ENCODE measurements at places on chromosomes 5 and 9. TPM values are rescaled to one million over a fixed set of nuclear protein-coding genes. Genes with fewer than 3 reads are reported as not detected.

DNA sequence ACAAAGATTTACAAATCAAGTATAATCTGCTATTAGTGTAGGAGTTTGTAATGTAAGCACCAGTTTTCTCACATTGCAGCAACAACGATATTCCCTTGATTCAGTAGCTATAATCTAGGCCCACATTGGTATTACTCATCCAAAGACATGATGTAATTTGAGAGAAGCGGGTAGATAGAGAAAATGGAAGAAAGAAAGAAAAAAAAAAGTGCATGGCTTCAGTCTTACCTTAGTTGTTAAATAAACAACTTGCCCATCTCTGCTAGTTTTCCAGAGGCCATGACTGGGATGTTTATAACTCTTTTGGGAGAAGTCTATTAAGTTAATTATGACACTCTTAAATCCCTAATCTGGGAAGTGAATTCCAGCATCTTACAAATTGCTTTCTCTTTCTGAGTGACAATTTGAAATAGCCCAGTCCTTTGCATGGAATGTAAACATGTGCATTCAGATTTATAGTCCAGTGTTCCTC, 2.8 kb downstream of the MELK start:
- H3K27ac ChIP-seq: peak overlapping the region; percentile 83
- no peaks in the 10 kb centered on the region for H3K27me3 ChIP-seq
- no peak for DNase-seq
- H3K4me3 ChIP-seq: no peak overlapping the region
- H3K4me1 ChIP-seq: peaks cover 46% of the 10 kb centered on the region

The PTGES gene
- total RNA-seq: 5.6 TPM

DNA sequence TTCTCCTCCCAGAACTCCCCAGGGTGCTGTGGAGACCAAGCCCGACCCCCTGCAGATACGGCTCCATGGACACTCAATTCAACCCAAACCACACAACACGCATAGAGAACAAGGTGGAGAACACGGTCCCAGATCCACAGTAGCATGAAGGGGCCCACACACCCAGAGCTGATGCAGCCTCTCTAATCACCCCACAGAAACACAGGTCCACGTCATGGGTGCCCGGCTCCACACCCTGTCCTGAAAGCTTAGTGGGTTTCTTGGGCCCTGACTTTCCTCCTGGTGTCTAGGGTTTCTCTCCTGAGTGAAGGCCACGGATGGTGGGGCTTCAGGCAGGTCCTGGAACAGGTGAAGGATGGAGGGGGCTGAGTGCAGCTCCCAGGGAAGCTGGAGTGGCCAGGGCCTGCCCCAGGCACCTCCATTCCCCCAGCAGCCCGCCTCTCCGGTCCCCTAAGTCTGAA, 1.5 kb upstream of the SLC23A1 start:
- H3K27me3 ChIP-seq: no peaks in the 10 kb centered on the region
- no peak overlapping the region for H3K4me3 ChIP-seq
- peaks cover 40% of the 10 kb centered on the region for H3K4me1 ChIP-seq
- DNase-seq: no peak

DNA sequence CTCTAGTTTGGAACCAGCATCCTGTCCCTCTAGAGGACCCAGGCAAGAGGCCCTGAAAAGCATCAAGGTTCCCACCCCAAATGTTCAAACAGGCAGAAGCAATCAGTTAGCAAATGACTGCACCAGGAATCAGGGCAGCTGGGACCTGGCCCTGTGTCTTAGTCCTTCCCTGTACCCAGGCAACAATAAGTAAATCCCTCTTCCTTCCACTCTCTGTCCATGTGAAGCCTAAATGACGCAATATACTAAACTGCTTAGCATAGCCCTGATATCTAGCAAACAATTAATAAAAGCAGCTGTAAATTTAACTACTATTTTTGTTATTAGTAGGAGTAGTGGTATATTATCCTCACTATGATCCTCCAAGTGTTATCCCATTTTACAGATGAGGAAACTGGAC, 13.2 kb upstream of the ADRA1B start:
- no peak overlapping the region for H3K4me3 ChIP-seq
- no peak for DNase-seq
- no peaks in the 10 kb centered on the region for H3K4me1 ChIP-seq
- H3K36me3 ChIP-seq: no peaks in the 10 kb centered on the region
- H3K27me3 ChIP-seq: no peaks in the 10 kb centered on the region

GRCh38 chr5:6402939-6403338, 24.6 kb upstream of the MED10 start:
- 0 out of 2 replicates have a peak, but pooled peaks cover 1% of the 10 kb centered on the region for H3K27me3 ChIP-seq
- no peaks in the 10 kb centered on the region for H3K4me1 ChIP-seq
- no peak overlapping the region for H3K27ac ChIP-seq
- H3K36me3 ChIP-seq: no peaks in the 10 kb centered on the region
- no peak for DNase-seq
- H3K4me3 ChIP-seq: no peak overlapping the region

- H3K36me3 ChIP-seq: no peaks in the 10 kb centered on the region
- no peak overlapping the region for H3K27ac ChIP-seq
- no peaks in the 10 kb centered on the region for H3K4me1 ChIP-seq
- no peaks in the 10 kb centered on the region for H3K27me3 ChIP-seq
- H3K4me3 ChIP-seq: no peak overlapping the region
Observed at GRCh38 chr9:35859310-35859989, 10.8 kb downstream of the OR13J1 start.

The SPAG8 gene
- total RNA-seq: 0.29 TPM

- peaks cover 10% of the 10 kb centered on the region for H3K4me1 ChIP-seq
- no peak for DNase-seq
- H3K36me3 ChIP-seq: no peaks in the 10 kb centered on the region
- H3K27me3 ChIP-seq: no peaks in the 10 kb centered on the region
Observed at GRCh38 chr9:108056805-108057386, 567.3 kb upstream of the KLF4 start.

- H3K4me3 ChIP-seq: no peak overlapping the region
- no peaks in the 10 kb centered on the region for H3K4me1 ChIP-seq
- no peak overlapping the region for H3K27ac ChIP-seq
- no peaks in the 10 kb centered on the region for H3K27me3 ChIP-seq
- no peak for DNase-seq
- no peaks in the 10 kb centered on the region for H3K36me3 ChIP-seq
Observed at GRCh38 chr5:1545126-1545804, 21.5 kb upstream of the LPCAT1 start.

The FOXD4L6 gene
- not detected for total RNA-seq

The NAIP gene
- 6.6 TPM for total RNA-seq

- peak overlapping the region; percentile 45 for H3K27ac ChIP-seq
- H3K4me1 ChIP-seq: peaks cover 12% of the 10 kb centered on the region
- no peaks in the 10 kb centered on the region for H3K27me3 ChIP-seq
- no peak overlapping the region for H3K4me3 ChIP-seq
Observed at GRCh38 chr5:14186059-14186830, 43.1 kb downstream of the TRIO start.

DNA sequence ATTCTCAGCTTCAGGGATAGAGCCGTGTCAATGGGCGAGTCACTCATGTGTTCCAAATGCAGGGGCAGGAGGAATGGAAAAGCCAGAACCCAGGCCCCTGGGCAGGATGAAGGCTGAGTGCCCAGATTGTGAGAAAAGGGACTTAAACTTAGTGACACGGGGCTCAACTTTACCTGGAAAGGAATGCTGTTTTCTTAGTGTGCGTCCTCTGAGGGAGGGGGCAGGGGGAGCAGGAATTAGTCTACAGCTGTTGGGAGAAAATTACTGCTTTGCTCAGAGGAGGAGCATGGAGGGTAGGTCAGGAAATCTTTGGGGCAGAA, 14.6 kb downstream of the HK3 start:
- H3K27ac ChIP-seq: no peak overlapping the region
- no peak overlapping the region for H3K4me3 ChIP-seq
- H3K27me3 ChIP-seq: no peaks in the 10 kb centered on the region
- no peaks in the 10 kb centered on the region for H3K36me3 ChIP-seq
- DNase-seq: no peak

GRCh38 chr5:89396278-89396954, 513.4 kb upstream of the MEF2C start:
- DNase-seq: no peak
- no peaks in the 10 kb centered on the region for H3K4me1 ChIP-seq
- no peaks in the 10 kb centered on the region for H3K27me3 ChIP-seq
- H3K27ac ChIP-seq: no peak overlapping the region

The IFNA2 gene
- total RNA-seq: not detected

DNA sequence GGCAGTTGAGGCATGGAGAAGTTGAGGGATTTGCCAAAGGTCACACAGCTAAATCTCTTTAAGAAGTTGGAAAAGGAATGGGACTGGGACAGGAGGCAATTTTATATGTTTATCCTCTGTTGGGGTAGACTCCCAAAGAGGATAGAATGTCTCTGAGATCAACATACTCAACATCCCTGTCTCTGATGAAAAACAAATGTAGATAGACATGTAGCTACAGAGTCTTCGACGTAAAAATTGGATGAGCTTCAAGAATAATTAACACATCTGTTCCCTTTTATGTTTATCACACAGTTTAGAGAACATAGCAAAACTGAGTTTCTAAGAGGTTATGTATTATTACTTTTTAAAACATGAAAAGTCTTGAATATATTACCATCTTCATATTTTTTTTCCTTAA, 204.6 kb upstream of the CD180 start:
- peaks cover 14% of the 10 kb centered on the region for H3K4me1 ChIP-seq
- no peaks in the 10 kb centered on the region for H3K27me3 ChIP-seq
- no peak overlapping the region for H3K4me3 ChIP-seq
- H3K27ac ChIP-seq: no peak overlapping the region
- DNase-seq: no peak

DNA sequence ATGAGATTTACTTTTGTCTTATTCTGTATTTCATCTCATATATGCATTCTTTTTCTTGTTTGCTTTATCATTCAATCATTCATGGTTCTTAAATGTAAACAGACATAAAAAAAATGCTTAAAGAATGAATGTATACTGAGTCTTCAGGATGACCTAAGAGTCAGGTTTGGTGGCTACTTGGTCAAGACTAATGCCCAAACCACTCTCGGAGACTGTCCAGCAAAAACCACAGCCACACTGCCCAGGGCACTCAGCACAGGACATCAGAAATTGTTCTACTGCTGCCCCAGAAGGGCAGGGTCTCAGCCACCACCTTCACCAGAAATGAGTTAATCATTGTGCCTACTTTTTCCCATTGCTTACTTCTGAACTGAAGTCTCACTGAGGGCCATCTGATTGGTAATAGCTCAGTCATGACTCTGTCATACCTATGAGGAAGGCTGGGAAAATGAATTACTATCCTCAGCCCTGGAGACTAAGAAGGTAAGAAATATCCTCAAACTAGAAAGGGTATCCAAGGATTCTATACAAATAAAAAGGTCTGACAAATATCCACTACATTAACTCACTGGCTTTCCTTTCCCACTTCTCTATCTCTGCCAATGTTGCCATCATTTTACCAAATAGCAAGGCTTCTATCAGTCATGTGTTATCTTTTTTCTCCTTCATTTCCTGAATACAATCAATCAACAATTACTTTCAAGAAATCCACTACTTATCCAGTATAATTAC, 236.1 kb downstream of the CETN3 start:
- H3K36me3 ChIP-seq: no peaks in the 10 kb centered on the region
- H3K27me3 ChIP-seq: no peaks in the 10 kb centered on the region
- no peak for DNase-seq
- no peak overlapping the region for H3K4me3 ChIP-seq

The DCP2 gene
- 149 TPM for total RNA-seq

DNA sequence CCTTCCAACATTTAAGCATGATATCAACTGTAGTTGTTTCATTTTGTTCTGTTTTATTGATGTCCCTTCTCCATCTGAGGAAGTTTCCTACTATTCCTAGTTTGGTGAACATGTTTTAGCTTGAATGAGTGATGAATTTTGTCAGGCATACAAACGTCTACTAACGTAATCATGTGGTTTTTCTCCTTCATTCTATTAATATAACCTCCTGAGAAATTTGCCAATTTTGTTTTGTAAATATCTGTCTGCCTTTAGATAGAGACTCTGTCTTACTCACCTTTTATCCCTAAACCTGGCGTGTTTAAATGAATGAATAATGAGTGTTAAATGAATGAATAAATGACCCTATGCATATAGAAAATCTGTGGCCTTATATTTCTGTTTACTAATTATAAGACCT, 26.5 kb upstream of the NREP start:
- H3K27me3 ChIP-seq: no peaks in the 10 kb centered on the region
- no peaks in the 10 kb centered on the region for H3K4me1 ChIP-seq
- no peak overlapping the region for H3K27ac ChIP-seq
- DNase-seq: no peak
- no peaks in the 10 kb centered on the region for H3K36me3 ChIP-seq
- no peak overlapping the region for H3K4me3 ChIP-seq

DNA sequence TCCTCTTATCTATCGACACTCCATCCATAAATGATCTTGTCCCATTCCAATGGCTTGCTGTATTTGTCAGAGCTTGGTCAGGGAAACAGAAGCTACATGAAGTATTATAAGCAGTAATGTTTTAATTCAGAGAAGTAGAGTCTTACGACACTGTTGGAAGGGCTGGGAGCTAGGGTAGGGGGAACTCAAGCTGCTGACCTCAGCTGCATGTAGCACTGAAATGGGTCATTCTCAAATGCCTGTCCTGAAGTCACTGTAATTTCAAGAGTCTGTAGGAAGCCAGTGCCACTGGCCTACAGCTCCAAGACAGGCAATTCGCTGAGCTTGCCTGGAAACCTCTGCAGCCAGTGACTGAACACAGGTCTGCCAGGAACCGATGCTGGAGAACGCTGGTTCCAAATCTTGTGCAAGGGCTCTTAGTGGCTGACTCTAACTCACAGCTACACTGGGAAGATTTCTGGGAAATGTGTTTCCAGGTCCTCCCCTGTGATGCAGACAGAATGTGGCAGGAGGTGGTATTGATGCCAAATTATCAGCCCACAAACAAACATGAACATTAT, 532.4 kb downstream of the CCDC171 start:
- H3K36me3 ChIP-seq: no peaks in the 10 kb centered on the region
- no peak overlapping the region for H3K4me3 ChIP-seq
- H3K27ac ChIP-seq: no peak overlapping the region
- H3K27me3 ChIP-seq: no peaks in the 10 kb centered on the region

DNA sequence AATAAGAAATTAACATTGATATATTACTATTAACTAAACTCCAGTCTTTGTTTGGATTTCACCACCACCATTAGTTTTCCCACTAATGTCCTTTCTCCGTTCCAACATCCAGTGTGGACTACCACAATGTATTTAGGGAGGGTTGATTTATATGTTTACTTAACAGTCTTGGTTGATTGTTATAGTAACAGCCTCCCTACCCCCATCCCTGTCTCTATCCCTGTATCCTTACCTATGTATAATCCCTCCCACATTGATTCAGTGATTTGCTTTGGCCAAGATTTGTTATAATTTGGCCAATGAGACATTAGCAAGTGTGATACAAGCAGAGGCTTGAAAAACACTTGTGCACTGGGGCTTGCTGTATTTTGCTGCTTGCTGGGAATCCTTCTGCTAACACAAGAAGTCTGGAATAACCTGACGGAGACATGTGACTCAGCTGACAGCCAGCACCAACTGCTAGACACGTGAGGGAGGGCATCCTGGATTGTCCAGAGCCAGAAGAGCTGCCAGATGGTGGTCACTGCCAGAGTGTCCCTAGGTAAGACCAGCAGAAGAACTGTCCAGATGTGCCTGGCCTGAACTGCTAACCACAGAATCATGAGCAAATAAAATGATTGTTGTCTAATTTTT, 51.2 kb upstream of the TCF7 start:
- H3K27ac ChIP-seq: no peak overlapping the region
- H3K27me3 ChIP-seq: no peaks in the 10 kb centered on the region
- H3K4me3 ChIP-seq: no peak overlapping the region
- H3K36me3 ChIP-seq: no peaks in the 10 kb centered on the region
- DNase-seq: no peak

The TPM2 gene
- total RNA-seq: 26.5 TPM

- DNase-seq: peak; percentile 94
- peak overlapping the region; percentile 97 for H3K27ac ChIP-seq
- peak overlapping the region; percentile 60 for H3K4me3 ChIP-seq
- peaks cover 7% of the 10 kb centered on the region for H3K4me1 ChIP-seq
- H3K36me3 ChIP-seq: no peaks in the 10 kb centered on the region
Observed at GRCh38 chr9:6715755-6716643, 41.8 kb upstream of the KDM4C start.
